ENCODE measurements at places on chromosomes 6 and 20. TPM values are rescaled to one million over a fixed set of nuclear protein-coding genes. Genes with fewer than 3 reads are reported as not detected.
A peak's percentile ranks its signal among the peaks of the same experiment; 100 is the strongest.

DNA sequence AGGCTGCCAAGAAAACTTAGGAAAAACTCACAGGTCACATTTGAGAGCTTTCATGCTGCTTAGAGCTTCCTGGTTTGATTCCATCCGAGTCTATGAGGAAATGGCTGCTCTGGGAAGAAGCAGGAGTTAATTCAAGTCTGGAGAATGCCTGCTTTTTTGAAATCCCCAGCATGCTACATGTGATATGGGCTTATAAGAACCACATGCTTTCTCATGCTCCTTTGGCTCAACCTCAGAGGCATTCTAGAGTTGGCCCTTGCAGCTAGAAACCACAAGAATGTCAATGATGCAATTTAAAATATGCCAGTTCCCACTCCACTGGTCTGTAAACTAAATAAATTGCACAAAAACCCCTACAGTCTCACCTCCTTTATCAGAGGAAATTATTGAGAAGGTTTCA lies 142.9 kb upstream of the OLIG3 start:
- no peak for DNase-seq
- H3K4me1 ChIP-seq, result no peaks in the 10 kb centered on the region
- H3K36me3 ChIP-seq, result no peaks in the 10 kb centered on the region
- no peak overlapping the region for H3K27ac ChIP-seq
- peaks cover 4% of the 10 kb centered on the region for H3K27me3 ChIP-seq
- no peak overlapping the region for H3K4me3 ChIP-seq

GRCh38 chr6:149979293-149979692 lies 15.6 kb downstream of the ULBP1 start:
- no peak for DNase-seq
- no peaks in the 10 kb centered on the region for H3K36me3 ChIP-seq
- no peak overlapping the region for H3K4me3 ChIP-seq
- no peaks in the 10 kb centered on the region for H3K4me1 ChIP-seq
- H3K27me3 ChIP-seq, result peaks cover 17% of the 10 kb centered on the region

- H3K27ac ChIP-seq, result no peak overlapping the region
- no peaks in the 10 kb centered on the region for H3K27me3 ChIP-seq
- DNase-seq, result peak; percentile 8
- H3K4me1 ChIP-seq, result no peaks in the 10 kb centered on the region
These were observed 78.5 kb upstream of the TRDN start for GRCh38 chr6:123715006-123715863.

DNA sequence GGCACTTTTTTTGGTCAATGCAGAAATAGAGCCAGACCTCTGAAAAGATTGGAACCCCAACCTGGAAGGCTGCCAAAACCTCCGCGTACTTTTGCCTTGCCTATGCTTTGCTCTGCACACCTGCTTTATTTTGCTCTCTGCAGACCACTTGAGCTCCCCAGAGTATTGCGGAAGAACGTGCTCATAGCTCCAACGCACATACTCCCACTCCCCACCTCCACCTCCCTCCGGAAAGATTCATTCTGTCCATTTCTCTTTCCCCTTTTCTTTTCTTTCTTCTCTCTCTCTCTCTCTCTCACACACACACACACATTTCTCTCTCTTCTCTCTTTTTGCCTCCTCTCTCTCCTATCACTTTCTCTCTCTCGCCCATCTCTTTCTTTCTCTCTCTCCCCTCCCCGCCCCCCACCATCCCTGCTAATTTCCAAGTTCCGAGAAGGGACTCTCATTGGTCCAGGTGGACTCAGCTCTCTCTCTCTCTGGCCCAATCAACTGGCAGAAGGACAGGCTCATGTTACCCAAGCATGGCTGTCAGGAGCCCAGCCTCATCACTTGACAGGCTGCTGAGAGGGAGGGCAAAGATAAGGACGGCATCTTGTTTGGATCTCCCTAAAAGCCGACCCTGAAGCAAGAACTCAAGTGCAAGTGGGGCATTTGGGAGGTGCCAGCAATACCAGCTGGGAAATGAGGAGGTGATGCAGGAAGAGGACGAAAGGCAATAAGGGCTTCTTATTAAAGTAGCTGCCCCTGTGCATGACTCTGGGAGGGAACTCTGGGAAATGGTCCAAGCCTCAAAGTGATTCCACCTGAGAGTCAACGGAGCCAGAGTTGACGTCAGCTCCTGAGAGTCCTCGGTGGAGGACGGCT lies 246.1 kb downstream of the LY86 start:
- DNase-seq, result no peak
- no peaks in the 10 kb centered on the region for H3K36me3 ChIP-seq
- no peak overlapping the region for H3K4me3 ChIP-seq
- no peak overlapping the region for H3K27ac ChIP-seq

- H3K36me3 ChIP-seq, result no peaks in the 10 kb centered on the region
- DNase-seq, result no peak
- H3K4me1 ChIP-seq, result peaks cover under 1% of the 10 kb centered on the region
- no peaks in the 10 kb centered on the region for H3K27me3 ChIP-seq
- H3K4me3 ChIP-seq, result no peak overlapping the region
These were observed 174.8 kb upstream of the RREB1 start for GRCh38 chr6:6932968-6933367.

The COL9A3 gene
- 1.3 TPM for total RNA-seq

The AKAP12 gene
- total RNA-seq, result 0.72 TPM

The HUS1B gene
- 1.0 TPM for total RNA-seq

The GJA10 gene
- not detected for total RNA-seq
